ENCODE measurements at places on chromosomes 12 and 14.

- no peak for DNase-seq
Observed at GRCh38 chr14:78674820-78675219, 504.6 kb downstream of the NRXN3 start.

GRCh38 chr12:53626702-53627169 is 554 bp upstream of the ATF7 start:
- DNase-seq: no peak

GRCh38 chr12:5512601-5512970 is 80.7 kb downstream of the NTF3 start:
- DNase-seq: no peak

- no peak for DNase-seq
Observed at GRCh38 chr12:32110942-32111341, 4.3 kb downstream of the BICD1 start.

DNA sequence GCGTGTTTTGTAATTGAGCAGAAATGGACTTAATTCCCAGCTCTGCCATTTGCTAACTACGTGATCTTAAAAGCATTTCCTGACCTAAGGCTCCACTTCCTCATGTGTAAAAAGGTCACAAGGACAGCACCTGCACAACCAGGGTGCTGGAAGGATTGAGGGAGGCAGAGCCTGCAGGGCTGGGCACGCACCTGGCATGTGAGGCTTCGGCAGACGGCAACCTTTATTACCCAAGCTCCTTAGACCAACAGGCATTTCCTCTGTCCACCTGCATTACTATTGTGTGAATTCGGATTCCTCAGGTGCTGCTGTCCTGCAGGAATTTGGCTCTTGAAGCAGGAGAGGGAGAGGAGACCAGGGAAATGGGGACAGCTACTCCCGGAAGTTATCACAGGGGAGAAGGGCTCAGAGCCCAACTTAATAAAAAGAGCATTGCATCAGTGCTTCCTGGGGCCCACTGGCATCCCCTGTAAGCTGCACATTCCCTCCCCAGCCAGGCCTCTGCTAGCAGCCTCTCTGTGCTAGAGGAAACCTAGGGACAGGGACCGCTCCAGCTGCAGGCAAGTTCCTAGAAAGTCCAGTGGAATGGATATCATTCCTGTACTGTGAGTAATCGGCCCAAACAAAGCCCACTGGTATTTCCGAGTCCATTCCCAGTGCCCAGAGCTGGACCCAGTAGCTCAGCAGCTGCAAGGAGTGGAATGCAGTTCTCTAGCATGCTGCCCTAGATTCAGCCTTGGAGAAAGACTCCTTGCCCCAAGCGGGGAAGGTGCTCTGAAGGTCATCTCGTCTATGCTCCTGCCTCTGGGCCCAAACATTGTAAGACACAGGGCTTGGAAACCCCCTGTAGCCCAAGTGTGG is 157.1 kb upstream of the CCND2 start:
- no peak for DNase-seq

GRCh38 chr12:60398547-60398946 is 802.7 kb downstream of the SLC16A7 start:
- DNase-seq: no peak

DNA sequence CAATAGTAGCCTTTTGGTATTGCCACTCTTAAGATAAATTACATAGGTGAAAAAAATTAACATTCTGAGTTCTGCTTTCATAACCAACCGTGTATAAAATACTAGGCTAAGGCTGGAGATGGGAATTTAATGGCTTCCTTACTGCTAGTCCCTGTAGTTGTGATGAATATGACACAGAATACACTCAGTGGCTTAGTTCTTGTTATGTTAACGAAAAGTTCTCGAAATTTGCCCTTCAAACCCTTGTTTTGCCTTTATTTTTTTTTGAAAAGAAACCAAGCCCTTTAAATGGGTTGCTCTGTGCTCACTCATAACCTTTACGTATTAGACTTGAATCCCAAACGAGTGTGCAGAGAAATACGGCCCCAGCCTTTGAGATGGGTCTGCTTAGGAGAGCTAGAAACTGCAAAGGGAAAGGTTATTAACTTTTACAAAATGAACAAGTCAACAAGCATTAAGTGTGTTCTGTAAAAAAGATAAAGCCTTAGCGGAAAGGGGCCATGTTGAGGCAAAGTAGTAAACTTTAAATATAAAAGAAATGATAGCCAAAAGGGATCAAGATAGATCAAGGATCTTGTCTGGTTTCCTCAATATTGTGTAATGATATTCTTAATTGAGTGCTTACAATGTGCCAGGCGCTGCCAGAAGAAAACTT is 1.7 kb downstream of the NUDT4 start:
- no peak for DNase-seq

DNA sequence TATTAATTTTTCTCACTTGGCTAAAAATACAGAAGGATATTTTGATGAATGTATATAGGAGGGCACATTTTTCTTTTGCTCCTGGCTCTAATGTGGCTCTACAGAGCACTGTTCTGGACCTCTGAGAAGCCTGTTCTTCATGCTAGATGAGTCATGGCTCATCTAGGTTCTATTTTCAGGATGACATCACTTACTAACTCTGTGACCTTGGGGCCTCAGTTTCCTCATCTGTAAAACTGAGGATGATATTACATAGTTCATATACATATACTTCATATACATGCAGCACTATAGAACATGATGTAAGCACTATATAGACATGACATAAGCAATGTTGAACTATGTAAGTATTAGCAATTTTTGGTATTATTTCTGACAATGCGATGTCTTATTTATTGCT is 35.8 kb downstream of the SOCS2 start:
- DNase-seq: no peak

DNA sequence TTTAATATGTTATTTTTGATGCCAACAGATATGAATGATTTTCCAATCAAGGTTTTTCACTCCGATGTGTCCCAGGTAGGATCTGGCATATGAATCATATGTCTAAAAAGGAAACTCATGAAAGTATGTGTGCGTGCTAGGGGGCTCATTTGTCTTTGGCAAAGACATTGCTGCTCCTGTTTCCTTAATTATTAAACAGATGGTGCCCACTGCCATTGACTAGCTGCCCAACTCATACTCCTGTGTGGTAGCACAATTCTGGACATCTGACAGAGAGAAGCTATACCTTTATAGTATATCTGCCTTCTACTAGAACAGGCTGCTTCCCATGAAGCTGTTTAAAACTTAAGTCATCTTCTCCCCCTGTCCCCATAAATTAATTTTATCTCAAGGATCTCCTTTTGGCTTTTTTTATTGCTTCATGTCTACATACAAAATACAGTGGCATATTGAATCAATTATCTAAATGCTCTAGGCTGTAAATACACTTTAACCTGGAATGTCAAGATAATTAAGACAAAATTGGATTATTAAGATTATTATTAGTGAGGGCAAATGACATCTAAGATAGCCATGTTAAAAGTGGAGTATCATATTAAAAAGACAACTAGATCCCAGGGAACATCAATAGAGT is 1.4 kb upstream of the PDE3A start:
- DNase-seq: no peak

- DNase-seq: no peak
Observed at GRCh38 chr12:95336387-95337067, 118.9 kb downstream of the VEZT start.

DNA sequence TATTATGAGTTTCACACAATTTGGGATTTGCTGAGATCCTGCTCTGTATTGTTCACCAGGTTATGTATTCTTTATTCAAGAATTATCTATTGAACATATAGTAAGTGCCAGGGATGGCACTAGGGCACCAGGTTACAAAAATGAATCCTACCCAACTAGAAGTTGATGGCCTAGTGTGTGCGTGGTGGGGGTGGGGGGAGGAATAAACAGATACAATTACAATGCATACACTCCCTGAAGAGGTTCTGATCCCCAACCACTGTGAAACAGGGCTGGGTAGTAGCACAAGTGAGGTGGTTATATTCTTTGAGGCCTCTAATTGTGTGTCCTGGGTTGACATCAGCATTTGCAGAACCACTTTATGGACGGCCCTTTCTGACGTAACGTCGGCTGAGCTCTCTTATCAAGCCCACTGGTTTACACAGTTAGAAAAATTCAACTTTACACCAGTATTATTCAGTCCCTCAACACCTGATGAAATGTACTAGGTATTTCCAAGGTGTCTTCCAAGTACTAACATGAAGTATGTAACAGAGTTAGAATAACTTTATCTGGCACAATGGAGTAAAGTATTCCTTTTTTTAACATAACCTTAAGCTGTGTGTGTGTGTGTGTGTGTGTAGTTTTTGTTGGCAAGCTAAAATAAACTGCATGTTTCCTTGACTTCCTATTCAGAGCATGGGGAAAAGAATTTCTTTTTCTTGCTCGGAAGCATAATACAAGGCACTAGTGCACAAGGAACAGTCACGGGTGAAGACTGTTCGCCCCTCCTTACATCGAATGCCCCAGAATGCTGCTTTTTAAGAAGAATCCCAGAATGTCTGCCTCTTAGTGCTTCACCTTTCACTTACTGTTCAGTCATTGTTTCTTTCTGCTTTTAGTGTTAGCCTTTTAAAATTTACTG is 8.1 kb upstream of the GLRX5 start:
- no peak for DNase-seq

- no peak for DNase-seq
Observed at GRCh38 chr12:108905725-108906124, 25.8 kb downstream of the DAO start.

GRCh38 chr12:16349131-16349460 is 1.7 kb downstream of the MGST1 start:
- DNase-seq: no peak

- no peak for DNase-seq
Observed at GRCh38 chr12:95484524-95484923, 10.6 kb downstream of the METAP2 start.

DNA sequence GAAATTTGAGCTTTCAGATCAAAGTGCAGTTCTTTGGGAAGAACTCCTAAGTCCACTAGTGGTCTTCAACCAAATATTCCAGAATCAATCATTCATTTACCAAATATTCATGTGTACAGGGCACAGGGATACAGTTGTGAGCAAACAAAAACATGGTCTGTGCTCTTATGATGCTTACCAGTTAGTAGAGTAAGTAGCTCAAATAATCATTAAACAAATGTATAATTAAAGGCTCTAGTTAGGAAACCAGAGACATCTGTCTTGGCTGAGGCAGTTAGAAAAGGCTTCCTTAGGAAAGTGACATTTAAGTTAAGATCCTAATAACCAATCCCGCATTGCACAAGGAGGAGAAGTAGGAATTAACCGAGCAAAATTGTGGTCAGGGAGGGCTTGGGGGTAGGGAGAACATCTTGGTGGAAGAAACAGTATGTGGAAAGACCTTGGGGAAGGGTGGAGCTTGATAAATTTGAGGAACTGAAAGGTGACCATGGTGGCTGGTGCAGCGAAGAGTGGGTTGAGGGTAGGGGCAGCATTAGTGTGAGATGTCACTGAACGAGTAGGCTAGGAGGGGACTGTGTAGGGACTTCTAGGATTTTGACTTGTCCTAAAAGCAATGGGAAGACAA is 40.0 kb downstream of the PEBP1 start:
- no peak for DNase-seq

DNA sequence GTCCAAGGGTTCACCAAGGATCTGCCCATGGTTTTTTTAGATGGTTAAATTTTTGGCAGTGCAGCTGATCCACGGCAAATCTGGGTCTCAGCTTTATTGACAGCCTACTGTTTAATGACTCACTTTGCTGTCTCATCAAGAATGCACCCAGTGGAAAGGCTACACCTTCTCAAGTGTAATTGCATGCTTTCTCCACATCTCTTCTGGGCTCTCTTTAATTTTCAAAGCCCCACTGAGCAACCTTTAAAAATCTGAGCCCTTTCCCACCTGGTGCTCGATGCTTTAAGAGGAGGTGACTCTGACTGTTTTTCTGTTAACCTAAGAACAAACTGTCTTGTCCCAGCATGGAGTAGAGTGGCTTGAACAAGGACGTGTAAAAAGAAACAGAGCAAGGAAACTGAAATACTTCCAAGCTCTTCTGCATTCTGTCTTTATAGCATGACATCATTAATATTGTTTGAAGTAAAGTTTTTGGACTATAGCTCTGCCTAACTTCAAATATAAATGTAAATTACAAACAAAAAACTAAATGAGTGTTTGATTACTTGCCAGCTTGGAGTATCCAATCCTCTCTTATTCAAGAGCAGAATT is 214.2 kb upstream of the KRR1 start:
- no peak for DNase-seq

- DNase-seq: no peak
Observed at GRCh38 chr14:103111232-103111868, 11.9 kb upstream of the TNFAIP2 start.

- DNase-seq: no peak
Observed at GRCh38 chr12:11881835-11882234, 188.9 kb upstream of the BCL2L14 start.

GRCh38 chr12:46832130-46832704 is 6.4 kb upstream of the SLC38A4 start:
- DNase-seq: no peak

DNA sequence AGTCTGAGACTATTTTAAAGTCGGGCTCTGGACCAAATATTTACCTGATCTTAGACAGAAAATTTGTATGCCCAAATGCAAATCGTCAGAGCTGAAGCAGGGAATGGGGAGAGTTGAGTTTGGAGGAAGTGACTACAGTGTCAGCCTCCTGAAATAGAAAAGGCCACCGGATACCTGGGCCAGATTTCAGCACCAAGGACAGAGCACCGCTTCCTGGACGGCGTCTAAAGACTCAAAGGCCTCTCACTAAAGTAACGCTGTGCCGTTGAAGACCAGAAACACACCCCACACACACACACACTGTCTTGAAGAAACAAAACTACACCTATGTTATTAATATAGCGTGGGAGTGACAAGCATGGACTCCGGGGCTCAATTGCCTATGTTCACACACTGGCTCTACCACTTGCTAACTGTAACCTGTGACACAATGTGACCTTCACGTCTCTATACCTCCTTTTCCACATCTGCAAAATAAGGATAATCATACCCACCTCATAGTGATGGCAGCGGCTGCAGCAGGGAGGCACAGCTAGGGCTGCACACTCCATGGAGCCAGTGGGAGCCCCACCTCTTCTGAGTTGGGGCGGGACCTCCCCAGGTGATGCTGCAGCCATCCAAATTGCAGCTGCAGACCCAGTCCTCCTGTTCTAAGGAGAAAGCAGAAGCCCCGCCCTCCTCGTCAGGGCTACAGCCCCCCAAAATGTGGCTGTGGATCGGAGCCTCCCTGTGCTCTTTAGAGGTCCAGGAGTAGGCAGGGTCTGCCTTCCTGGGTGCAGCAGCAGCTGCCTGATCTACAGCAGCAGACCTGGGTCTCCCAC is 35.6 kb downstream of the KRT76 start:
- peak; percentile 42 for DNase-seq

- no peak for DNase-seq
Observed at GRCh38 chr12:24441458-24441857, 492.0 kb upstream of the SOX5 start.

- no peak for DNase-seq
Observed at GRCh38 chr12:50353869-50354593, 42.4 kb downstream of the FAM186A start.

- no peak for DNase-seq
Observed at GRCh38 chr14:94622653-94623421, 10.6 kb downstream of the SERPINA3 start.

GRCh38 chr14:22887990-22888378 is 5.0 kb downstream of the REM2 start:
- no peak for DNase-seq

All from stimulated activated CD8-positive, alpha-beta memory T cell treated with anti-CD3 and anti-CD28 coated beads, Interleukin-4, amount 100 ng/mL, for 4 hours (primary cell).